ENCODE measurements at places on chromosomes 2 and 18.

- no peak for DNase-seq
Measured at GRCh38 chr2:240858871-240859270, 9.8 kb upstream of the AGXT start.

GRCh38 chr2:165401285-165401852 is 68.1 kb upstream of the CSRNP3 start:
- peak; percentile 17 for DNase-seq

- no peak for DNase-seq
Measured at GRCh38 chr18:8757396-8757997, 52.1 kb downstream of the MTCL1 start.

DNA sequence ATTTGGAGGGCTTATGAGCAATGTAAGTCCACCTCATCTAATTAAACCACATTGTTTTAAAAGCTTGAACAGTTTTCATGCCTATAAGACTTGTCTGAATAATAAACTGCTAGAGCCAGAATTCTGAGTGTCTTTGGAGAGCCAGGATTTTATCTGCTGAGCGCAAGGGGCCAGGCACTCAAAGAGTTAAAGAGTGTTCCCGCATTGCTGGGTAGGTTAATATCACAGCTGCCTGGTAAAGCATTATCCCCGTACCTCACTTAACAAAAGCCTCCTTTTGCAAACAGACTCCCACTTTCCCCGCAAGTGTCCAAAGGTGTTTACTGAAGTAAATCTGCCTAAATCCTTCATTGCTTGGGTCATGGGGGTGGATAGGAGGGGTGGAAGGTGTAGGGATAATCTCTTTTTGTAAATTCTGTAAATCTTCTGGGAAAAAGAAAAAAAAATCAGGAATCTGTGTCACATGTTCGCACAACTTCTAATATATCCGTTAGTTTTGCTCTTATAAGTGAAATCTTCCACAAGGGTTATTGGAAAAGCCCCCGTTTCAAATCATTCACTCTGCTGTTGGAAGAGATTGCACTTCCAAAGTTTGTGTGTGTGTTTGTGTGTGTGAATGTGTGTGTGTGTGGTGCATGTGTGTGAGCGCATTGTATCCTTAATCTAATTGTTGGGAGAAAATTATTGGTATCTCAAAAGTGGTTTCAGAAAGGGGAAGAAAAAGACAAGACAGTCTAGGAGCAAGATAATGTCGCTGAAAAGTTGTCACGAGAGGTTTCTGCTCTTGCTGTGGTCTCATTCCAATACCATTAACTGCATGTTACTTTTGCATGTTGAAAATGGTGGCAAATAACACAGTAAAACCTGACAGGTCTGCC is 10.7 kb downstream of the ZEB2 start:
- DNase-seq = no peak

DNA sequence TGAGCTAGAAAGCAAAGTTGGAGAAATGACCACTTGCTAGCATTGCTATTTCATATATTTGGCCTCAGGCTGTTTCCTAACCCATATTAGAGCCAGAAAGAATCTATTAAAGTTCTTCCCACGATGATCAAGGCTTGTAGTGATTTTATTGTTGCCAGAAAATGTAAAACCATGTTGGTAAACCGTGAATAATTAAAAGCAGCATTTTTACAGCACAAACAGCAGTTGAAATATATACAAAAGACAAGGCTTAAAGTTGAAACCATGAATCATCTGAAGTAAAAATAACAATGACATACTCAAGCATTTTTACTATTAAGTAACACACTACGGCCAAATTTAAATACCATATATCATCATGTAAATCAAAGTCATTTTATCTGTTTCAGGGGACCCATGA is 27.7 kb upstream of the DSC3 start:
- DNase-seq = no peak

GRCh38 chr2:45406621-45407020 is 204.4 kb downstream of the SRBD1 start:
- no peak for DNase-seq

GRCh38 chr2:21643180-21643579 is 519.4 kb downstream of the TDRD15 start:
- peak; percentile 17 for DNase-seq

- DNase-seq = no peak
Measured at GRCh38 chr2:227337442-227337841, 12.4 kb downstream of the MFF start.

DNA sequence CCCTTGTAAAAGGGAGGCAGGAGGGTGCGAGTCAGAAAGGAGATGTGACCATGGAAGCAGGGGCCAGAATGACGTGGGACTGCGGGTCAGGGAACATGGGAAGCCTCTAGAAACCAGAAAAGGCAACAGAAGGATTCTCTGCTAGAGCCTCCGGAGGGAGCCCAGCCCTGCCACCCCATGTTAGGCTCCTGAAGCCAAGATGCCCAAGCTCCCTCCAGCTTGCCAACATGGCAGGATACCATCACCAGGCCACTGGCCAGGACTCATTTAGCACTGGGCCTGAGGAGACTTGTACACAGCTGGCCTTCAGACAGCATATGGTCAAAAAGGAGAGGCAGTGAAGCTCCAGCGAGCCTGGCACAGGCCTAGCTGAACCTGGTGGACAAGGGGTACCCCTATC is 5.6 kb downstream of the TMEM247 start:
- no peak for DNase-seq

DNA sequence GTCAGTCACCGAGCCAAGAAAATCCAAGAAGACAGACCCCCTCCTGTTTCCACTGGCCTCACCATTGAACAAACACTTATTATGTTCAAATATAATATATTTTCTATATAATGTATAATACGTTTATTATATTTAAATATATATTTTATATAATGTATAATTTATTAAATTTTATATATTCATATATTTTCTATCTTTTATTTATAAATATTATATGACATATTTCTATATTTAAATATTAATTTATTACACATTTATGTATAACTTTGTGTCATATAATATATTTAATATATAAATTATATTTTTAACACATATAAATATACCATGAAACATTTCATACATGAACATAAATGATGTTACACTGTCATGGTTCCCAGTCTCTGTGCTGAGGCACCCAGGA is 60.9 kb upstream of the RMDN2 start:
- no peak for DNase-seq
